ENCODE measurements at places on chromosomes 5 and 9.

DNA sequence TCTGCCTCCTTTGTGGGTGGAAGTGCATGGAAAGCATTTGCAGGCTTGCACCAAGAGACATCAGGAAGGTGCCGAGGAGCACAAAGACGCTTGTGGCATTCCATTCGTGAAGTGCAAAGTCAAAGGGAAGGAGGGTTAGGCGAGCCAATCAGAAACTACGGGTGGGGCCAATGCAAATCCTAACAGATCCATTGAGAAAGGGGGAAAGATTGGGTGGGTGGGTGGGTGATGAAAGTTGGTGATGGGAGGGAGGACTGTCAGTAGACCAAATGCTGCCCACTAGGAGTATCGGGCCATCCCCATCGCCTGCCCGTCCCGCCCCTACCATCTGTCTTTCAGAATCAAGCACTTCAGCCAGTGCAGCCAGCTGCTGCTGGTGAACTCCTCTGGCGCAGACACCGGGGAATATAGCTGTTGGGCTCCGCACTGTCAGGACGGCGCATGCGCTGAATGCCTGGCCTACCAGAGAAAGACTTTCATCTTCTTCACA, 17.1 kb upstream of the ANXA6 start:
- DNase-seq: no peak

GRCh38 chr5:168163966-168164365, 127.5 kb upstream of the WWC1 start:
- no peak for DNase-seq

DNA sequence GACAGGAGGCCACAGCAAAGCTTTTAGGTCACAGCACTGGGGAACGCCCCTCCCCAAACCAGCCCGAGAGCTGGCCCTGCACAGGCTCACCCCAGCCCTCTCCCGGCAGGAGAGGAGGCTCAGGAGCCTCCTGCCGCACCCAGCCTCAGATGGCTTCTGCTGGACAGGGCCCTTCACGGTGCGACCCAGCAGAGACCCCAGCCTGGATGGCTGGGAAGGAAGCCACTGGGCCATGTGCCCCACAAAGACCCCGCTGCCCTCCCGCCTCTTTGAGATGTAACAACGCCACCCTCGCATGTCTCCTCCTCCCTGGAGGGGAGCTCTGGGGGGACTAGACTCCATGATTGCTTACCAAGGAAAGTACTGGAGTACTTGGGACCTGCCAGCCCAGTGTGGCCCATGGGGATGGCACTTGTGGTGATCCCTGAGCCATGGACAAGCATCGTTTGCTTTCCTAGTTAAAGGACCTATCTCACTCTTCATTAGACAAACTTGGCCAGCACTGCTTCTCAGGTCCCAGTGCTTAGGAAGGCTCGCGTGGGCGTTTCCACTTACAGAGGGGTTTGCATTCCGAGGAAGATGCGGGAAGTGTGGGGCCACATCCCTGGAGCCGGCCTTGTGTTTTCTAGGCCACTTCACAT, 9.0 kb downstream of the MYMK start:
- no peak for DNase-seq

- DNase-seq: no peak
Observed at GRCh38 chr5:15645381-15646160, 145.6 kb downstream of the FBXL7 start.

GRCh38 chr5:114327987-114328386, 33.9 kb upstream of the KCNN2 start:
- DNase-seq: no peak

DNA sequence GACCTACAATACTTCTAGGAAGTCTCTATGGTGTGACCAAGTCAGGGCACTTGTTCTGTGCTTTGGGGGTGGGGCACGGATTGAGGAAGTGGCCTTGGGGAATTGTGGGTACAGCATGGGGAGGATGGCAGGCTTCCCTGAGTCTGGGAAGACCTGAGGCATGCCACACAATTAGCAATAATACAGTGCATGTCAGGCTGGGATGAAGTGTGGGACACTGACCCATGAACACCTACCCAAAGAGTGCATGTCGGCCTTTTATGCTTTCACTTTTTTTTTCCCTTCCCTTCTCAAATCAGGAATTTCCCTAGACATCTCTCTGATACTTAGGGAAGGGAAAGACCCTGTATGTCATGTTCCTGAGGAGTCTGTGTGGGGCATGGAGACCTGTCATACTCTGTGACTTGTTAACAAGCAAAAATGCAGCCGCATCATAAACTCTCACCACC, 146.4 kb downstream of the PALM2AKAP2 start:
- DNase-seq: no peak

DNA sequence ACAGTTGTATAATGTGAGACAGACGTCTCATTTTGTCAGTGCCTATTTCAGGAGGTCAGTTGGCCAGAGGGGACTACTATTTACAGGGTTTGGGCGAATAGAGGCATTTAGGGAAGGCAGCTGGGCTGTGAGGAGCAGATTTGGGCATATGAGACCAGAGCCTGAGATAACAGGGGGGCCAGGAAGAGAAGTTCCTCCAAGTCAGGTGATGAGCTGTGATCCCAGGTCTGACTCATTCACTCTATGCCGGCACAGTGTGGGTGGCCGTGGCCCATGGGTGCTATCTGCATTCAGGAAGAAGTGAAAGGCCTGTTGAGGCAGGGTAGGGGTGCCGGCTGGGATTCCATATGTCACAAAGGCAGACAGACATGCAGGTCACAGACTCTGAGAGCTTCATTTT, 142.8 kb downstream of the PDZD2 start:
- no peak for DNase-seq

DNA sequence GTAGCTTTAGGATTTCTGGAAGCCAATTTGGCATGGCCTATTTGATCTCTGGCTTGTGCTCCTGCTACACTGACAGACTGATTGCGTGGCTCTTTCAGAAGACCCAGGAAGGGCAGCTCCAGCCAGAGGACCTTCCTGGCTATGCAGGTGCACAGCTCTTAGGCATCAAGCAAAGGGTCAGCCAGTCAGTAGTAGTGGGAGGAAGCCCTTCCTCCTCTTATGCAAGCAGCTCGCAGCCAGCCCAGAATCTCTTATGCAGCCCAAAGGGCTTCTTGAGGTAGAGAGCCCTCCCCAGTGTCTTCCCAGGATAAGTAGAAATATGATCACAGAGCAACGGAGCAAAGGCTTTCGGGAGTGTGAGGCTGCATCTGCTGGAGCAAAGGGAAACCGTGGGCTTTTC, 43.2 kb downstream of the SLC36A1 start:
- no peak for DNase-seq

DNA sequence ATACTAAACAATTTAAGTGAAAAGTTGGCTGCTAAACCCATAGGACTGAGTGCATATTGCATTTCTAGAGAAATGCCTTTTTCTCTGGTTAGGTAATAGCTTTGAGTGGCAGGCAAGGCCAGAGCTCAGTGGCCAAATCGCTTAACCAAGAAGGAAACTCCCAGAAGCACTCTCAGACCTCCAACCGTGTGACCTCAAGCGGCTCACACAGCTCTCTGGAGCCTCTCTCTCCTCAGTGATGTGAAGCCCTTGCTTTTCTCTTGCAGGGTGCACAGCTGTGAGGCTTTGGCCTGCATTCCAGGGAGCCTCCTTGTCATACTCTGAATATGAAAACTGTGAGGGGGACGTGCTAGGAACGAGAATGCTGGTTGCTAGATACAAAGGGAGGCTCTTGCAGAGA, 106.7 kb downstream of the INSYN2B start:
- DNase-seq: no peak

- no peak for DNase-seq
Observed at GRCh38 chr5:24643880-24644279, 898 bp downstream of the CDH10 start.

GRCh38 chr9:31146485-31147166, 1237.8 kb upstream of the ACO1 start:
- no peak for DNase-seq

- DNase-seq: peak; percentile 70
Observed at GRCh38 chr9:110125207-110125751, 82.7 kb downstream of the C9orf152 start.

DNA sequence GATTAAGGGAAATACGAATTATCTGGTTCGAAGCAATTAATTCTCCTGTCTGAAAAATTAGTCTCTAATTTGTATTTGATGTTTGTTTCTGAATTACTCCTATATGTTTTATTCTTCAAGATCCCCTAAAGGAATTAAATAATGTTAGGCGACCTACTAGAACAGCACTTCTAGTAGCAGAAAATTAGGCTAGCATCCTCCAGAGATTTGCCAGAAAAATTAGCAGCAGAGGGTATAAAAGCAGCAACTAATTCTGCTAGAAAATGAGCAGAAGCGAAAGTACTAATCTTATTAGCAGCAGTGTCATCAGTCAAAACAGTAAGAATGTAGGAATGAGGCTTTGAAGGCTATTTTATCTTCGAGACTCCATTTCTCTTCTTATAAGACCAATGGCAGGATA, 114.3 kb upstream of the PJA2 start:
- DNase-seq: no peak

GRCh38 chr9:92048924-92049625, 66.1 kb downstream of the SPTLC1 start:
- DNase-seq: no peak

GRCh38 chr5:180328296-180329137, 24.6 kb downstream of the GFPT2 start:
- peak; percentile 43 for DNase-seq

DNA sequence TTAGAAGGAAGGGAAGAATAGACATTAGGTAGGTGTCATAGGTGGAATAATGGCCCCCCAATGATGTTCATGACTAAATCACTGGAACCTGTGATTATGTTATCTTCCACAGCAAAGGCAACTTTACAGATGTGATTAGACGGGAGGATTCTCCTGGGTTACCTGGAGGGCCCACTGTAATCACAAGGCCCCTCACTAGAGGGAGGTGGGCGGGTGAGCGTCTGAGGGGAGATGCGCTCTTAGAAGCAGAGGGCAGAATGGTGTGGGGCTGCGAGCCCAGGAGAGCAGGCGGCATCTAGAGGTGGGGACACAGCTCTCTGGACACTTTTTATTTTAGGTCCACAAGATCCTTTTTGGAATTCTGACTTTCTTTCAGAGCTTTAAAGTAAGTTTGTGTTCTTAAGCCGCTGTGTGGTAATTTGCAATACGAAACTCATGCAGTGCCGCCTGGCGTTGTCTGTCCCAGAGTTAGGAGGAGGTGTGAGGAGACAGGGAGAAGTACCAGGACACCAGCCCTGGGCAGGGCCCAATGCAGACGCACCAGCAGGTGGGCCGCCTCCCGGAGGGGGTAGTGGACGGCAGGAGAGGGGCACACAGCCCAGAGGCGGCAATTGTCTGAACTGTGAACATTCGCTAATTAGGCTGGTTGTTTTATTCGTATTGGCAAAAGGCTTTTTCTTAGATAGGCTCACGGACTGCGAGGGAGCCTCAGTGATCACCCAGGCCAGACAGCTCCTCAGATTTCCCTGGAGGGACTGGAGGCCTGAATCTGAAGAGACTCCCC, 51.1 kb upstream of the FANCC start:
- no peak for DNase-seq

GRCh38 chr5:871596-872298, 20.9 kb downstream of the BRD9 start:
- DNase-seq: no peak

- DNase-seq: no peak
Observed at GRCh38 chr5:34415559-34416198, 240.4 kb upstream of the RAI14 start.

DNA sequence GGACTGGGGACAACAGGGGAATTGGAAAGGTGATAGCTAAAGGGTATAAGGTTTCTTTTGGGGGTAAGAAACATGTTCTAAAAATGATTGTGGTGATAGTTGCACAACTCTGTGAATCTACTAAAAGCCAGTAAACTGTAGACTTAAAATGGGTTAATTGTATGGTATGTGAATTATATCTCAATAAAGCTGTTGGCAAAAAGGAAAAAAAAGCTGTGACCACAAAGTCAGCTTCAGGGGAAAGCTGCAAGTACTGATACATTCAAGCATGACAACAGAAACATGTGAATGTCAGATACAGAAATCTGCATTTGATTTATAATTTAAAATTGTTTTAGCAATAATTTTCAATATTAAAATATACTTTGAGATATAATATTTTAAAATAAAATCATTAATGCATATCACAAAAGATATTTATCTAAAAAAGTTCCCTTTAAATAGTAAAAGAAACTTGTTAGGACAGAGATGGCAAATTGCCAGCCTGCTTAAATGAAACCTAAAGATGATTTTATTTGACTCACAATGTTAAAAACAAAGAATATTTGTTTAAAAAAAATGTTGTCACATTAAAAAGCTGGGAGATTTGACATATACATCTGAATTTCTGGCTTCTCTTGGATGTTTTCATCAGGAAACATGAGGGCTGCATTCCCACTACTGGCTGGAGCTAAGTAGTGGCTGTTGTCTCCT, 66.0 kb downstream of the TBCA start:
- DNase-seq: no peak

DNA sequence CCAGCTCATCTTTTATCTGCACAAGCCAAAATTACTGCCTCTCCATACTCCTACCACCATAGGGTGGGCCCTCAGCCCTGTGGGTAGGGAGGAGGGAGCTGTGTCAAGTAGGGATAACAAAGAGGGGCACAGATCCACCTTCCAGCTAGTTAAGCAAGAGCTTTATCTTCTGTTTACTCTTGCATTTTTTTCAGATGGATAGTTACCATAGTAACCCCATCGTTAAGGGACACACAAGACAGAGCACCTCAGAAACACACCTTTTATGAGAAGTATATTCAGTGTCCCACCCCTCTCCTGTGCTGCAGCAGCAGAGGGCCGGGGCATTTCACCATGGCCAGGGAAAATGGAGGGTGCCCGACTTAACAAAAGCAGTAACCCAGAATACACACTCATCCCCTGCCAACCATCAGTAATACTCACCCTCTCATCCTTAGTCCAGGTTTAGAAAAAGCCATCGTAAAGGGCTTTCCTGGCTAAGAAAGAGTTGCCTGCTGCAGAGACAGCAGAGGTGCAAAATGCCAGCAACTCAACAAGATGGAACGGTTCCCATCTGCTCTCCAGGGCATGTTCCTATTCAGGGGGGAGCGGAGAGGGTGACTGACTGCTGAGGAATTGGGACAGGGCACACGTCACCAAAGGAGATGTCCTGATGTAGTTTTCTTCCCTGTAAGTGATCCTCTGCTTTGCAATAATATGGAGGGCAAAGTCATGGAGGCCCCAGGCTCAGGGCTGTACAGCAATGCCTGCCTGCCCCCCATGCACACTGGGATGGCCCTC, 25.1 kb downstream of the MACROH2A1 start:
- DNase-seq: no peak

DNA sequence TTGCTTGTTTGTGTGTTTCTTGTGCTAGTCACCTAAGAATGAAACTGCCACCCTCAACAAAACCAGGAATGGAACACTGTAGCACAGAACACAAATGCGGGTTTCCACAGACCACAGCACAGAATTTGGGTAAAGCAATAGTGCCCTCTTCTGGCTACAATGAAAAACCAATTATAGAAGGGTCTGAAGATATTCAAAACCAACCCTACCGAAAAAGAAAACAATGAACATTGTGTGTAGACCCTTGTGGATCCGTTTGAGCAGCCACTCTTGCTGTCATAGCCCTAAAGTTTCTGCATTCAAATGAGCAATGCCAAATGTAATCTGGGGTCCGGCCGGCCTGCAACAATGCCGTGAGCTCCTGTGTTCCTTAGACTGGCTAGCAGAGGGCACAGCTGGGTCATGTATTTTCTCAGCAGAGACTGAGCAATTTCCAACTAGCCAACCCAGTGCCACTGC, 8.3 kb upstream of the ENC1 start:
- no peak for DNase-seq

Measured in progenitor cell of endocrine pancreas (in vitro differentiated cells).